ENCODE measurements at places on chromosomes 3 and 15.

DNA sequence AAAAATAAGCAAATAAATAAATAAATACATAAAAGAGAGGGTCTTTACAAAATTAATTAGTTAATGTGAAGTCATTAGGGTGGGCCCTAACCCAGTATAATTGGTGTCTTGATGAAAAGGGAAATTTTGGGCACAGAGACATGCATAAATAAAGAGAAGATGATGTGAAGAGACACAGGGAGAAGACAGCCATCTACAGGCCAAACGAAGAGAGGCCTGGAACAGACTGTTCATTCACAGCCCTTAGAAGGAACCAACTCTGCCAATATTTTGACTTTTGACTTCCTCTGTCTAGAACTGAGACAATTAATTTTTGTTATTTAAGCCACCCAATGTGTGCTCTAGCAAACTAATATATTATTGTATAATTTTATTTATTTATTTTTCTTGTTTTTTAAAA, 29.6 kb upstream of the SELENOK start:
- peak; percentile 45 for DNase-seq

- DNase-seq, result no peak
Observed at GRCh38 chr15:66142285-66142684, 111.3 kb downstream of the MEGF11 start.

DNA sequence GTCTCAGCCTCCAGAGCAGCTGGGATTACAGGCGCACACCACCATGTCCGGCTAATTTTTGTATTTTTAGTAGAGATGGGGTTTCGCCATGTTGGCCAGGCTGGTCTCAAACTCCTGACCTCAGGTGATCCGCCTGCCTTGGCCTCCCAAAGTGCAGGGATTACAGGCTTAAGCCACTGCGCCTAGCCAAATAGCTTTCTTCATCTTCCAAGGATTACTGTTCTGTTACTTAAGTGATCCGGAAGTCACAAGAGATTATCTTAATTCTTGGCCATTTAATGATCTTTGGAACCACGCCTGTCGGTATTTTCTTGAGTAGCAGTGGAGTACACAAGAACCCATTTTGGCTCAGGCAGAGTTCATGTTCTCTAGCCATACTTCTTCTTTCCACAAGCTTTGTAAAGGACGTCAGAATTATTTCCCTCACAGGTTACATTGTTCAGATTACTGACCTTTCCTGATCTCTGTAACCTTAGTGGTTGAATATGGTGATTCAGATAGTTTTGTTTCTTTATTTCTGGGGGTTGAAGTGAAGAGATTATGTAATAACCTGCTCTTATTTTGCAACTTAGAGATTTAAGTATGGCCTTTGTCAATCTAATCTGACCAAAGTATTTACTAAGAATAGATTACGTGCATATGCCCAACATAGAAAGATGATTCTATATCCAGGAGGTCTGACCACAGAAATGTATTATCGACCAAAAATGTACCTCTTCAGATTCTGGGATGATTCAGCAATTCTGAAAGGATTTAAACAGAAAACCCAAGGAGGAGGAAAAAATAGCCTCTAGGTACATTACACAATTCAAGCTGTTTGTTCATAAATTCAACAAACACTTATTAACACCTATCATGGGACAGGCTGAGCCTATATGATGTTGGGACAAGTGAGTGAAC, 132.2 kb downstream of the GREM1 start:
- DNase-seq, result peak; percentile 85

DNA sequence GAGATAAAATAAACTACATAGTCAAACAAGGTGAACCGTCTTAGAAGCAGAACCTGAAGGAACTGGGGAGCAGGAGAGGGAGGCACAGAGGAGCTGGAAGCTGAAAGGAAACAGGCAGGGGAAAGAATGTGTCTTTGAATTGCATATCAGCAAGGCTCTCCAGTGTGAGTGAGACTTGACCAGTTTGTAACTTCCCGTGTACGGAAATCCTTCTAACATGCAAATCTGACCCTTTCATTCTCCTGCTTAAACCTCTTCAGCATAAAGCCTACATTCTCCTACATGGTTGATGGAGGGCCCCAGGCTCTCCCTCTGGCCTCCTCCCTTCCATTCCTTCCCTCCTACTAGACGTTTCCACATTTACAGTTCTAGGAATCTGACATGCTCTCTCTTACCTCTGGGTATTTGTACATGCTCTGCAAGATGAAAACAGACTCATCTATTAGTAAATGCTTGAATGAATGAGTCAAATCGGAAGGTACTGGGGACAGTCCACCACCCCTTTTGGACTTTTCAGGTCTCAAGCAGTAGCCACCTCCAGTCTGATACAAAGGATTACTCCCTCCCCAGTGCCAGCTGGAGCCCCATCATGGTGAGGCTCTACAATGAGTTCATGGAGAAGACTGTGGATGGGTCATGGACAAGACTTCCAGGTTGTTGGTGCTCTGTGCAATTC, 6.1 kb upstream of the SLC25A38 start:
- DNase-seq, result no peak

DNA sequence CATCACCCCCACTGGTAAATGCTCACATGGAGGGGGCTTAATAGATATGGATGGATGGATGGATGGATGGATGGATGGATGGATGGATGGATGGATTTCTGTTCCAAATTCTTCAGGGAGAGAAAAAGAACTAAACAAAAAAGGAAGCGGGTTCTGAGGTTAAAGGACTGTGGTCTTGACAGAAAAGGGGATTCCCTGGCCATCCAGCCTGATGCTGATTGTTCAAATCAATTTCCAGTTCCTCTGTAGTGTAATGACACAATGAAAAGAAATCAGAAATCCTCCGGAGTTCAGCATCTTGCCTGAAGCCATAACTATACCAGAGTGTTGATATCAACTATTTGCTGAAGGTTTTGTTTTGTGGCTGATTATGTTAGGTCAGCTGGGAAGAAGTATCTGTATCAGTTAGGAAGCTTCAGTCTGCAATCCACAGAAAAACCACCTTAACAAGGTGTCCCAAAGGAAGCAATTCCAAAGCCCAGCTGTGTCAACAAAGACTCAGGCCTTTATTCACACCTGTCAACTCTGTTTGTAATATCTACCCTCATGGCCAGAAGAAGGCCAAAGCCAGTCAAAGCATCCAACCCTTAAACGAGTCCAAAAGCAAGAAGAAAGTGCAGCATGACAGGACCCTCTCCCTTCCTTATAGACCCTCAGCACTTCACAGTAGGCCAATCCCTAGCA, 24.5 kb upstream of the RASA2 start:
- DNase-seq, result peak; percentile 46

- DNase-seq, result peak; percentile 50
Observed at GRCh38 chr3:195895078-195895860, 13.1 kb downstream of the TNK2 start.

DNA sequence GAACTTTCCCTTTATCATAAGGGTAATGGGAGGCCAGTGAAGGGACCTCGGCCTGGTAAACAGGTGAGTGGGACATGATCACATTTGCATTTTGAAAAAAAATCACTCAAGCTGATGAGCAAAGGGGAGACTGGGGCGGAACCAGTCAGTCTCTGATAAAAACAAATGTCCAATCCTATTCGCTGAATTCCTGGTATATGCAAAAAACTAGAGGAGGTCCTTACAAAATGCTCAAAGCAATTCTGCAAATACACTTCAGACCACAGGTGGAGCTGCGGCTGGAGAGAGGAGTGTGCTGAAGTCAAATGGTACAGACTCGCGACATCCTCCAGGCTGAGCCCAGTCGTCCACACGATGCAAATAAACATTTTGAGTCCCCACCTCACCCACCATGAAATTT, 166.7 kb downstream of the FOXP1 start:
- no peak for DNase-seq

- no peak for DNase-seq
Observed at GRCh38 chr15:62153228-62153627, 11.9 kb downstream of the C2CD4B start.

DNA sequence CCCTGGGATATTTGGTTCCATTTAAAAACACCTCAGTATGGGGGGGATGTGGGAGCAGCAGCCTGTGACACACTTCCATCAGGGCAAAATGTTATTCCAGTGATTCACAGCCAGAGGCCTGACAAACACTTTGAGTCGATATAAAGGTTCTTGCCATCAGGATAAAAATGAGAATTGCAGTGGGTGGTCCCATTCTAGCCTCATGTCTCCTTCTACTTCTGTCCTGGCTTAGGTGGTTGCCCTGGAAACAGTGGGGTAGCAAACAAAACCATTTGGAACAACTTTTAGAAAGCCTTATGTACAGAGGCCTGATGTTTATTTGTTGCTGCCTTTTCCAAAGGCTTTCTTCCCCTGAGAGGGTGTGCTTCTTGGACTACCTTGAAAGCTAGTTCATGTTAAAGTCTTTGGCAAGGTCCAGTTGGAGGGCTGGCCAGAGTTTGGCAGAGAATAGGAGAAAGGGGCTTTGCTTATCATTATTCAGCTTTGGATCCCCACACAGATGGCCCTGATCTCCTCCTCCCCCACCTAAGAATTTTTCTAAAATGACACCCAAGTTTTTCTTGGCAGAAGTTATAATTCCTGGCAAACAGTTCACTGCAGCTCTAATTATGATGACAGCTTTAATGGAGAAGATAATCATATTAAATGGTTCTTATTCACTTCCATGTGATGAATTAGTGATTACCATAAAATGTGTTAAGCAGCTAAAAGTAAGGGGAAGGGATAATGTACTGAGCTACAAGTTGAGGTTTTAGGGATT, 84.2 kb upstream of the ZNF280D start:
- DNase-seq, result no peak
